Hematopoietic multipotent progenitor cell treated with erythropoietin and hydrocortisone succinate and interleukin-3 and kit ligand, for 4 days (in vitro differentiated cells): ENCODE measurements at places on chromosomes 12 and 14.

DNA sequence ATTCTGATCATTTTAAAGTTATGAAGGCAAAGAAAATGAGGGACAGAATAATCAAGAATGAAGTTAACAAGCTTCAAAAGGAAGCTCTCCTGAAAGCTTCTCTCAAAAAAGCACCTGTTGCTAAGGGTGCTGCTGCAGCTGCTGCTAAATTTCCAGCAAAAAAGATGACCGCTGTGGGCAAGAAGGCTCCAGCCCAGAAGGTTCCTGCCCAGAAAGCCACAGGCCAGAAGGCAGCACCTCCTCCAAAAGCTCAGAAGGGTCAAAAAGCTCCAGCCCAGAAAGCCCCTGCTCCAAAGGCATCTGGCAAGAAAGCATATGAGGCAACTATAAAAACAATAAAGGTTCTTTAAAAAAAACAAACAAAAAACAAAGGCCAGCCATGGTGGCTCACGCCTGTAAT lies 52.7 kb upstream of the NR2C1 start:
- no peak for DNase-seq

DNA sequence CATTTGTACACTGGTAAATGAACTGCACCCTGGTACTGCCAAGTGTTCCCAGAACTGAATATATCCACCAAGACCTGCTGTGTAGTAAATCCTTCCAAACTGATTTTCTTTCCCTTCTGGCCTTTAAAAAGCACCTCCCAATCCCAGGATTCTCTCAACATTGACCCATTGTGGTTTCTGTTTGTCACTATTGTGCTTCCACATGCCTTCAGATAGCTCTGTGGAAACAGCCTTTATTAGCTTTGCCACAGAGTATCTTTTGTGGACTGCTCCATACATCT lies 949 bp upstream of the KIF21A start:
- DNase-seq, result no peak

DNA sequence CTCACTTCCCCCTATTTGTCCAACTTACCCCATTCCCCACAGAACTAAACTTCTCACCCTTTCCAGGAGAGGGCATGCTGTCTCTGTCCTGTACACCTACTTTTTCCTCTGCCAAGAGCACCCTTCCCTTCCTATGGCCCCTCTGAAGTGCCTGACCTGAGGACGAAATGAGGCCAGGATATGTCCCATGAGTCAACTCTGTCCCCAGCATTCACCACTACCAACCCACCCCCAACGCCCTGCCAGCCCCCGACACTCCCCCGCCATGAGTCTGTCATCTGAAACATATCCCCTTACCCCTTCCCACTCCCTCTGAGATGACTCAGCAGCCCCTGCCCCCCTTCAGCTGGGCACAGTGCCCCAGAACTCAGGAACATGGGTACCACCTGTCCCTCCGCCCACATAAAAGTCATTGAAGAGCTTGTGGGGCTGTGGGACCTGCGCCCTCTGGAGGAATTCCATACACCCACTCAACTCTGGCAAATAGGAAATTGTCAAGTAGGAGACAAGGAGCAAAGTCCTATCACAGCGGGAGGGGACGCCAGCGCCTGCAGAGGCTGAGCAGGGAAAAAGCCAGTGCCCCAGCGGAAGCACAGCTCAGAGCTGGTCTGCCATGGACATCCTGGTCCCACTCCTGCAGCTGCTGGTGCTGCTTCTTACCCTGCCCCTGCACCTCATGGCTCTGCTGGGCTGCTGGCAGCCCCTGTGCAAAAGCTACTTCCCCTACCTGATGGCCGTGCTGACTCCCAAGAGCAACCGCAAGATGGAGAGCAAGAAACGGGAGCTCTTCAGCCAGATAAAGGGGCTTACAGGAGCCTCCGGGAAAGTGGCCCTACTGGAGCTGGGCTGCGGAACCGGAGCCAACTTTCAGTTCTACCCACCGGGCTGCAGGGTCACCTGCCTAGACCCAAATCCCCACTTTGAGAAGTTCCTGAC lies 26.3 kb downstream of the ITGA7 start:
- DNase-seq, result peak; percentile 70

DNA sequence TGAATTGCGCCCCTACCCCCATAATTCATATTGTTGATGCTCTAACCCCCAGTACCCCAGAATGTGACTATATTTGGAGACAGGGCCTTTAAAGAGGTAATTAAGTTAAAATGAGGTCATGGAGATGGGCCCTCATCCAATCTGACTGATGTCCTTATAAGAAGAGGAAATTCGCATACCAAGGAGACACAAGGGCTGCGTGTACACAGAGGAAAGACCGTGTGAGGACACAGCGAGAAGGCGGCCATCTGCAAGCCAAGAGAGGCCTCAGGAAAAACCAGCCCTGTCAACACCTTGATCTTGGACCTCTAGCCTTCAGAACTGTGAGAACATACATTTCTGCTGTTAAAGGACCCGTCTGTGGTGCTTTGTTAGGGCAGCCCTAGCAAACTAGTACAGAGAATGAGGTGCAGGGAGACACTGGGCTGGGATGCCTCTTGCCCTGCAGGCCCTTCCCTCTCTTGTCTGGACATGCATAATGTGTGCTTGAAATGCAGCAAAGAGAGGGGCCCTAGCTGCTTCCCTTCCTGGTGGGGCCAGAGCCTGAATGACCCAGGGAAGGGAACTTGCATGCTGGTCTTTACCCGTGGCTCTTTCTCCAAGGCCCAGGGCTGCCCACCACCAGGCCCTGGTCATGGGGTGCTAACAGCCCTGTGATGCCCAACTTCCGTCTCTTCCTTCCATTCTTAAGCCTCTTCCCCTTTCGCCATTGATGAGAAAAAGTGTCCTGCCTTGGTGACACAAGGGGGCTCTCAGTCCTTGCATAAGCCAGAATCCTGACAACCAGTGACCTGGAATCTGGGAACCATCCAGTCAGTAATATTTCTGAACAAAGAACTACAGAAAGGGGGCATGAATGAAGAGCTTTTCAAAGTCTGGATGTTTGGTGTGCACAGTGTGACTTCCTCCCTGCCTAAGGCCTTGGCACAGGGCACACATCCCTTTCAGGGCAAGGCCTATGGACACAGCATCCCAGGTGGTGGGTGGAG lies 50.0 kb upstream of the GPATCH2L start:
- DNase-seq, result no peak

GRCh38 chr12:3261782-3262359 lies 184.7 kb downstream of the TSPAN9 start:
- DNase-seq, result no peak

- peak; percentile 20 for DNase-seq
These were observed 940 bp downstream of the MOAP1 start for GRCh38 chr14:93183596-93184317.

- no peak for DNase-seq
These were observed 31.0 kb upstream of the GALNT9 start for GRCh38 chr12:132360410-132360809.

DNA sequence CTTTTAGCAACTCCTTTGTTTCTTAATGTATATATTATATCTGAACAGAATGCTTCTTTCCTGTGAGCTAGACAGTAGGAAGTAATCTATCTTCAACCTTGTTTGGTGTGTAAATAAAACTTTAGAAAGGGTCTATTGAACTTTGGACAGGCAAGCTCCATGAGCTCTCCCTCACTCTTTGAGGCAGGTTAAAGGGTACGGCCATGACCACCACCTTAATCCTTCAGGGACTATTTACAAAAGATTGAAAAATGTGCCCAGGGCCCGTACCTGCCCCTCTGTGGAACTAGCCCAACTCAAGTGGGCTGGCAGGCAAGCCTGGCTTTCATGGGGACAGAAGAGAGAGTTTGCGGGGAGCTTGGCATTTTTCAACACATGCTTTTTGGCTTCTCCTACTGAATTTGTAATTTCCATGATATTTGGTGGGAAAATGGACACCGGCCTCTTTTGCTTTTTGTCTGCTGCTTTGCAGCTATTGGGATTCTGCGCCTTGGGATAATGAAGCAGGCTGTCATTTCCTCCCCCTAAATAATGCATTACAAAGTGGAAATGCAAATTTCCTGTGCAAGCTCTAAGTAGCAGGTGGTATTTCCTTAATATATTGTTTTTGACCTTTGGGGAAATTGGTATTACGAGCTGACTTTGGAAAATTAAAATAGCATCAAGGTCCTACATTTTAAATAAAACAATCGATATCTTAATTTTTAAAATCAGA lies 106.0 kb downstream of the HMGA2 start:
- DNase-seq, result no peak

DNA sequence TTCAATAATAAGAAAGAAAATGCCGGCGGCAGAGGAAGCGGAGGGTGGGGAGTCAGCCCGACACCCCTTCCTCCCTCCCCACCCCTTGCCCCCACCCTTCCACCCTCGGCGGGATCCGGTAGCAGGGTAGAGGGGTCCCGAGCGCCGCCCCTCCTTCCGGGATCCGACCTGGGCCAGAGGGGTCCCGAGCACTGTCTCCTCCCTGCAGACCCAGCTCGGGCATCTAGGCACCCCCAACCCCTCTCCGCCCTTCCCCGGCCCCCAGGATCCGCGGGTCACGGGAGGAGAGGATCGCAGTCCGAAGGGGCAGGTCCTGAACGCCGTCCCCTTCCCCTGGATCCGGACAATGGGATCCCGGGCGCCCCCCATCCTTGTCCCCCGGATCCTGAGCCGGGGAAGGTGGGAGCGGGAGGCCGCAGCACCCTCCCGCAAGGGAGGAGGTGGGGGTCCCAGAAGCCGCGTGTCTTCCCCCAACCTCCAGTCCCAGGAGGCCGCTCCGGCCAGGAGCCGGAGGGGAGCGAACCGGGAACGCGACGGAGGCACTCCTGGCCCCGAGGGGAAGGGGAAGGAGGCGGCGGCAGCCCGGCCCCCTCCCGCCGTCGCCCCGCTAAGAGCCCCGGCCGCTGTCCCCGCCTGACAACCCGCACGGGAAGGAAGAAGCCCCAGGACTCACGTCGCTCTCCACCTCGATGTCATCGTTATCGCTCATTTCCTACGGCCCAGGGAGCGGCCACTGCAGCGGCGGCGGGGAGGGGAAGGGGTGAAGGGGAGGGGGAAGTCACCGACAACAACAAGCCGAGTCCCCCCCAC lies 481 bp downstream of the MAX start:
- peak; percentile 60 for DNase-seq

DNA sequence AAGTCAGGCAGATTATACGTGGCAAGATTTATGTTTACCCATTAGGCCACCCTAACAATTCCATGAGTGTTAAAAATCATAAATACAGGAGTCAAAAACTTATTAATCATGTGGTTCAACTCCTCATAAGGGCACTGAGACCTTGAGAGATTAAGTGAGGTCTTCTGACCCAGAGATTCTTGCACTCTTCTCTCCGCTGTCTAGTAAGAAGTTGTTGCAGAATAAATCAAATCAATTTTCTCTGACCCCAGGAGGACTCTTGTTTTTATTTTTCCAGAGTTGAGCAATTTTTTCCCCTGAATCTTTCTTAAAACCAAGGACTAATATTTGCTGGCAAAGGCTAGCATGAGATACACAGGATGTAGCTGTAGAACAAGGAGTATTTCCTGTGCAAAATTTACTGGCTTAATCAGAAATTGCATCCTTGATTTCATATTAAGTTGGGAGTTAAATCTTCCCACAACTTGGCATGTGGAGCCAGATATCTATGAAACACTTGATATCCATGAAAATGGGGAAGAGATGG lies 90.9 kb upstream of the PTHLH start:
- no peak for DNase-seq

GRCh38 chr14:63032641-63033040 lies 12.6 kb downstream of the KCNH5 start:
- DNase-seq, result no peak

DNA sequence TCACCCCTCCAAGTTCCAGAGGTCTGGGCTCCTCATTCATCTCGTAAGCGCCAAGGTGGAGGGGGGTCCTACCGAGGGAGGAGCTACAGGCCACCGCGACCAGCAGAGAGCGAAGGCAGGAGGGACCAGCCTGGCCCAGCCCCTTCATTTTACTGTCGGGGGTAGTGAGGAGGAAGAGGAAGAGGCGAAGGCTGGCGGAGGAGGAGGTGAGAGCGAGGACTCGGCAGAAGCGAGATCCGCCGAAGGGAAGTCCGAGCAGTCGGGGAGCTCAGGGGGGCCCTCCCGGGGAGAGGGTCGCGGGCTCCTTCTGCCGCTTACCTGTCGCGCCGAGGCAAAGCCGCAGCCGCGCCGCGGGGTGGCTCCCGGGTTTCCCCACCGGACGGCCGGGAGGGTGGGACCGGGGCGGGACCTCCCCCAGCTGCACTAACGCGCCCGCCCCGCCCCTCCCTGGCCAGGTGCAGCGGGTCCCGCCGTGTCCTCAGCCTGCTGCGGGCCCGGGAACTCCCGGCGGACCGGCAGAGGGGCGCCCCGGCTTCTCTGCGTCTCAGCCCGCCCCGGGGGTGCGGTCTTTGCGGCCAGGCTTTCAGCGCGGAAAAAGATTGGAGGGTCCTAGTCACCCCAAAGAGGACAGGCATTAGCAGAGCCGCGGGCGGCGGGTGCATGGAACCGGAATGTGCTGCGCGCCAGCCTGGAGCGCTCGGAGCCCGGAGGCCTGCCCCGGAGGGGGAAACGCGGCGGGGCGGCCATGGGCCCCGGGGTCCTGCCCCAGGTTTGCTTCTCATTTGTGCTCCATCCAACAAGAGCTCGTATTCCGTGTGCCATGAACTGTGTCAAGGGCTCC lies at the start of gene GALNT6:
Gene GALNT6, minus strand, starts transcription at position 124 of the 841 bp plus-strand sequence. CDS start 11,625 bp downstream, outside the sequence.
- DNase-seq, result peak; percentile 82

- no peak for DNase-seq
These were observed 36.2 kb downstream of the ANAPC7 start for GRCh38 chr12:110367181-110367864.

DNA sequence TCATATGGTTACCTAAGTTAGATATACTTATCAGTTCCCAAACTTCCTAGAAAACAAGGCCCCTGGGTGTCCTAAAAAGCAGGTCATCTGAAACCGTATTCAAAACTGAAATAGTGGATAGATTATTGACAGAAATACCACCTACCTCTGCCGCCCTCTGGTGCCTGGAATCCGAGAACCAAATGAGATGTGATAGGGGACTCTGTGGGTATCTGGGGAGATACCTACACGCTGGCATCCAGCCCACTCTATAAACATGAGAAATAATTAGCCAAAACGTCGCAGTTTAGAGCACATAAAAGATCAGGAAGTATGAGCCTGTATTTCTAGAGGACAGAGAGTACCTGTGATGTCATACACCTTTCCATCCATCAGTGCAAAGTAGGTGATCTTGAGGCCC lies 4.4 kb downstream of the ORMDL2 start:
- peak; percentile 19 for DNase-seq

- DNase-seq, result no peak
These were observed 34.8 kb upstream of the APPL2 start for GRCh38 chr12:105270671-105271255.
